ENCODE measurements at places on chromosomes 3 and 15. TPM values are rescaled to one million over a fixed set of nuclear protein-coding genes. Genes with fewer than 3 reads are reported as not detected.
A peak's percentile ranks its signal among the peaks of the same experiment; 100 is the strongest.

DNA sequence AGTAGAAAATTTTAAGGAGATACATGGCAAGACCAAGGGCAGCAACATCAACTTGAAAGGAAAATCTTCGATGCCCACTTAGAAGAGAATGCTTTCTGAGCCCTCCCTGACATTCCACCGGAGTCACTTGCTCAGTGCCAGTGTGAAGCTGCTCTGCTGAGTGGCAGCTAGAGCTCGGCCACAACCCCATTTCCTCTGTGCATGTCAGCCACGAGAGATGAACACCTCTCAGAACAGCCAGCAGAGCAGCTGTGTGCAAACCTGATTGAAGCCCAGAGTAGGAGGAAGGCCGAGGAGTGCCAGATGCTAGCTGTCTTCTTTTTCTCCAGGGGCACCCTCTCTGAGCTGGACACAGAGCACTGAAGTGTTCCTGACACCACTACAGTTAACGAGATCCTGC is 12.2 kb downstream of the TARS3 start:
- no peak overlapping the region for H3K4me3 ChIP-seq
- H3K4me1 ChIP-seq, result no peaks in the 10 kb centered on the region
- H3K27ac ChIP-seq, result no peak overlapping the region
- no peaks in the 10 kb centered on the region for H3K36me3 ChIP-seq

The SLITRK3 gene
- 0.06 TPM for total RNA-seq

The LMAN1L gene
- 4.3 TPM for total RNA-seq

DNA sequence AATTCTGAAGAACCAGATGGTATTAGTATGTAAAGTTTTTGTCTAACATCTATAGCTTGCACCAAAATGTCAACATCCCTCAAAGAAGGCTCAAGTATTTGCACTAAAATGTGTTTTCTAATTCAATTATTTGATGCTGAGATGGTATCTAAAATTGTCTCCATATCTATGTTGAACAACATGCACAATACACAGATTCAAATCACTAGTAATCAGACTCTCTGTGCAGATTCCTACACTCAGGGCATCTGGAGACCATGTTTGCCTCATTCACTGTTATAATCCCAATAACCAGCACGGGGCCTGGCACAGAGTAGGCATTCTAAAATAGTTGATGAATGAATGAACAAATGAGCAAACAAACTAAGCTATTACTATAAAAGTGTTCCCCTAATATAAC is 2.6 kb downstream of the FILIP1L start:
- H3K27ac ChIP-seq, result no peak overlapping the region
- no peaks in the 10 kb centered on the region for H3K36me3 ChIP-seq
- no peak for DNase-seq
- H3K4me1 ChIP-seq, result peaks cover 11% of the 10 kb centered on the region

GRCh38 chr3:143551761-143552160 is 296.5 kb downstream of the SLC9A9 start:
- H3K27me3 ChIP-seq, result no peaks in the 10 kb centered on the region
- H3K4me1 ChIP-seq, result no peaks in the 10 kb centered on the region
- no peaks in the 10 kb centered on the region for H3K36me3 ChIP-seq
- no peak overlapping the region for H3K27ac ChIP-seq
- no peak for DNase-seq
- H3K4me3 ChIP-seq, result no peak overlapping the region

DNA sequence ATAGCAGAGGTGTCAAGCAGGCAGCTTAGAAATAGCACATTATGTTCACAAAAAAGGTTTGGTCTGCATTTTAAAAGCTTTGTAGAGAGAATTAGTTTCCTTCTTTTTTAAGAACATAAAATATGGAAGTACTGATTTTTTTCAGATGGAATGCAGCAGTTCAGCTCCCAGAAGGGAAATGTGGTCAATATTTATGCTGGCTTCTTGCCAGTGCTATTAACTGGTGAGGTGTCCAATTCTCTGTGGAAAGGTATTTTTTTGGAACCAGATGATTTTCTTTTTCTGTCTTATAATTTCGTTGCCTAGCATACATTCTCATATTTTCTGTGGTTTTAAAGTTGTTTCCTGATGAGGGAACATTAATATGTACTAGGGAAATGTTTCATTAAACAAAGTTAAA is 211.4 kb upstream of the ZNF385D start:
- no peaks in the 10 kb centered on the region for H3K36me3 ChIP-seq
- H3K4me1 ChIP-seq, result no peaks in the 10 kb centered on the region
- H3K27ac ChIP-seq, result no peak overlapping the region

The SPPL2A gene
- total RNA-seq, result 70.9 TPM

GRCh38 chr3:129530251-129530791 is 1.9 kb downstream of the RHO start:
- no peak overlapping the region for H3K4me3 ChIP-seq
- no peaks in the 10 kb centered on the region for H3K36me3 ChIP-seq
- no peak for DNase-seq
- H3K4me1 ChIP-seq, result no peaks in the 10 kb centered on the region
- H3K27me3 ChIP-seq, result no peaks in the 10 kb centered on the region

DNA sequence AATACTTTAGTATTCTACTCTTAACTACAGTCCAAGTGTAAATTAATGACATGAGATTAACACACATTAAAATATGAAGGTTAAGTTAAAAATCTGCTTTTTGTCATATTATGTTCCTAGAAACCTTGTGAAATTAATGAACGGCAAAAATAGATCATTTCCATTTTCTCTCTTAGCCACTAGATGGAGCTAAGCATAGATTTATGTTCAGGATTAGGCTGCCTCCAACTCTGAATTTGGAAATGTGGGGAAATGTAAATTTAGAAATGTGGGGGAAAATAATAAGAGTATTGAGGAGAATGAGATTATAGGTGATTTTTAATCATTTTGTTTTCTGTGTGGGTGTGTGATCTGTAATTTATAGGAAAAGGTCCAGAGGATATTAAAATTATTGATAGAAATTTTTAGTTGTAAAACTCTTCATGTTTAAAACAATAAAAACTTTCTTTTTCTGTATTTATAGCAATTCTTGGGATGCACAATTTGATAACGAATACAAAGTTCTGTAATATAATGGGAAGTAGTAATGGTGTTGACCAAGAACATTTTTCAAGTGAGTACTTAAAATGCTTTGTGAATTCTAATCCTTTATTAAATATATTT is 59.2 kb downstream of the TMOD3 start:
- H3K27ac ChIP-seq, result no peak overlapping the region
- H3K36me3 ChIP-seq, result no peaks in the 10 kb centered on the region
- DNase-seq, result no peak
- H3K4me3 ChIP-seq, result no peak overlapping the region
- no peaks in the 10 kb centered on the region for H3K27me3 ChIP-seq

GRCh38 chr3:23928524-23928923 is 11.6 kb downstream of the RPL15 start:
- no peaks in the 10 kb centered on the region for H3K27me3 ChIP-seq
- no peak overlapping the region for H3K4me3 ChIP-seq
- no peak overlapping the region for H3K27ac ChIP-seq
- DNase-seq, result no peak
- H3K36me3 ChIP-seq, result no peaks in the 10 kb centered on the region

DNA sequence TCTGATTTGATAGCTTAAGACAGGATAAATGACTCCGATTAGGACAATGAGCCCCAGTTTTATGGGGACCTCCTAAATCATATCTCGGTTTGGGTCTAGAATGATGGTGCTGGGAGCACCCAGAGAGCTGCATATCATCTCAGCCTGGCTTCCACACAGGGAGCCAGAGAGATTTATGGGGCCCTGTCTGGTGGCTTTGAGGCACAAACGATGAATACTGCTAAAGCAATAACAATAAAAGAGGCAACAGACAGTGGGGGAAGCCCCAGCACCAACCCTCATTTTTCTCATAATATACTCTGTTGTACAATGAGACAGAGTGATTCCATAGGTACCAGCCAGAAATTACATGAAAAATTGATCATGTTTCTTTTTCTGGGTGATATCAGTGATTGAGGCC is 889.0 kb upstream of the CFAP20DC start:
- H3K4me1 ChIP-seq, result no peaks in the 10 kb centered on the region
- DNase-seq, result no peak
- H3K27ac ChIP-seq, result no peak overlapping the region
- H3K36me3 ChIP-seq, result no peaks in the 10 kb centered on the region
- no peaks in the 10 kb centered on the region for H3K27me3 ChIP-seq

DNA sequence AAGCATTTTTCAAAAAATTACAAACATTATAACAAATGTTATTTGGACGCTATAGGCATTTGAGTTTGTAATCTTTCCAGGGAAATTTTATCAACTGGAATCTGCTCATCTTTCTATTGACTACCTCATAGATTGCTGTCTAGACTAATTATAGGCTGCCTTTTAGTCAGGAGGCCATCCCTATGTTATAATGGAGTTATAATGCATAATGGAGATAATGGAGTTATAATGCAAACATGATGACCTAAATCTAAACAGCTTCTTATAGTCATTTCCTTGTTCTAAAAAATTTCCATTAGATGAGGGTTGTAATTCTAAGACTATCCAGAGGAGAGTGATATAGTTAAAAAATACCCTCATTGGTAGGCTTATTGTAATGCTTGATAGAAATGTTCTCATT is 226.4 kb downstream of the SI start:
- H3K4me1 ChIP-seq, result no peaks in the 10 kb centered on the region
- H3K27ac ChIP-seq, result no peak overlapping the region
- DNase-seq, result no peak
- H3K4me3 ChIP-seq, result no peak overlapping the region
- no peaks in the 10 kb centered on the region for H3K27me3 ChIP-seq

The MESP1 gene
- 2.5 TPM for total RNA-seq

The COL6A5 gene
- total RNA-seq, result 2.0 TPM

- no peak for DNase-seq
- no peak overlapping the region for H3K27ac ChIP-seq
- H3K36me3 ChIP-seq, result no peaks in the 10 kb centered on the region
- H3K4me1 ChIP-seq, result no peaks in the 10 kb centered on the region
These were observed 306.2 kb downstream of the NLGN1 start for GRCh38 chr3:173703771-173704170.

DNA sequence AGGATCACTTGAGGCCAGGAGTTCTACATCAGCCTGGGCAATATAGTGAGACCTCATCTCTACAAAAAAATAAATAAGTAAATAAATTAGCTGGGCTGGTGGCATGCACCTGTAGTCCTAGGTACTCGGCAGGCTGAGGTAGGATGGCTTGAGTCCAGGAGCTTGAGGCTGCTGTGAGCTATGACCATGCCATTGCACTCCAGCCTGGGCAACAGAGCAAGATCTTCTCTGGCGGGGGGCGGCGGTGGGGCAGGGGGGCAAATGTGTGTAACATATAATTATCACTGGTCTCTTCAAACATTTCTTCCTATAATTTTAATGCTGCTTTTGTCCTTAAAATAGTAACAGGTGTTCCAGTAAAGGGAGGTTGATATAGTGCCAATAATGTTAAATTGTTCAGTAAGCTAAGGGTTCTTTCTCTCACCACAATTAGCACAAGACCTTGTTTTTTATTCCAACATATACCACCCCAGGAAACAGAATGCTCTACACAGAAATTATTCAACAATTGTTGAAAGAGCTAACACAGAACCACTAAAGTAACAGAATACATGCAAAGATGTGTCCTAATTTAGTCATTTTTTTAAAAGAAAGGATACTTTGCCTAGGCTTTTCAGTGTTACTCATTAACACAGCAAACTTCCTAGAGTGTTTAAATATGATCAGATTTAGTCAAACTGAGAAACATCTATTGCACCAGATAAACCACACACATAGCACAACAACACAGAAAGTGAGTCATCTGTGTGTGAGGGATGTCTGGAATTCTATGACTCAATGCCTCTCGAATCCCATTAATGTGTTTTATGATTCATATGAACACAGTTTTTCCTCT is 29.1 kb downstream of the ANKRD28 start:
- no peak overlapping the region for H3K27ac ChIP-seq
- H3K4me3 ChIP-seq, result no peak overlapping the region
- DNase-seq, result no peak
- H3K36me3 ChIP-seq, result no peaks in the 10 kb centered on the region
- H3K27me3 ChIP-seq, result no peaks in the 10 kb centered on the region

DNA sequence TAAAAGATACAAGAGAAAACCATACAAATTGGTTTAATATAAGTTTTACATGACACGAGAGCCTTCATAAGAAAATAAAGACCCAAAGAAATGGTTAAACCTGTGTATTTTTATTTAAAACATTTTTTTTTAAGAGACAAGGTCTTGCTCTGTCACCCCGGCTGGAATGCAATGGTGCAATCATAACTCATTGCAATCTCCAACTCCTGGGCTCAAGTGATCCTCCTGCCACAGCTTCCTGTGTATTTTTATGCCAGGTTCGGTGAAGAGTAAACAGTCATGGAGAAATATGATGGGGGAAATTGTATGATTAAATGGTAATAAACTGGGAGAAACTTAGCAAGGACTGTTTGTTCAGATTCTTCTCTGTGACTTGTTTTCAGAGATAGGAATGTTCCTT is 441.0 kb downstream of the TUSC7 start:
- H3K27me3 ChIP-seq, result no peaks in the 10 kb centered on the region
- H3K4me1 ChIP-seq, result no peaks in the 10 kb centered on the region
- H3K27ac ChIP-seq, result peak overlapping the region; percentile 18
- H3K36me3 ChIP-seq, result no peaks in the 10 kb centered on the region

DNA sequence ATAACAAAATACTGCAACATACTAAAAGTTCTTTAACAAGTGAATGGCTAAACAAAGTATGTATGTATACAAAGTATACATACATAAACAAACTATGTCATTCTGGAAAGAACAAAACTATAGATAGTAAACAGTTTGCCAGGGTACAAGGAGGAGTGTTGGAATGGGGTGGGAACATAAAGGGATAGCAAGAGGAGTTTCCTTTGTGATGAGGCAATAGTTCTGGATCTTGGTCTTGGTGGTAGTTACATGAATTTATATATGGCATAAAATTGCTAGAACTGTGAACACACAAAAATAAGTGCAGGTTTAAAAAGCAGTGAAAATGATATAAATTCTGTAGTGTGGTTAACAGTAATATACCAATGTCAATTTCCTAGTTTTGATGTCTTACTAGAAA is 22.0 kb downstream of the ZNF148 start:
- DNase-seq, result no peak
- H3K4me3 ChIP-seq, result no peak overlapping the region
- peaks cover 21% of the 10 kb centered on the region for H3K4me1 ChIP-seq
- H3K27ac ChIP-seq, result no peak overlapping the region

GRCh38 chr3:183868796-183869195 is 15.9 kb downstream of the PARL start:
- no peak overlapping the region for H3K4me3 ChIP-seq
- H3K36me3 ChIP-seq, result no peaks in the 10 kb centered on the region
- no peaks in the 10 kb centered on the region for H3K27me3 ChIP-seq

- DNase-seq, result no peak
- H3K4me3 ChIP-seq, result no peak overlapping the region
- no peaks in the 10 kb centered on the region for H3K36me3 ChIP-seq
- no peaks in the 10 kb centered on the region for H3K27me3 ChIP-seq
These were observed 77.5 kb upstream of the CADM2 start for GRCh38 chr3:84881288-84881687.

GRCh38 chr15:57551715-57552677 is 39.7 kb upstream of the MYZAP start:
- H3K36me3 ChIP-seq, result no peaks in the 10 kb centered on the region
- peaks cover 8% of the 10 kb centered on the region for H3K4me1 ChIP-seq
- H3K27me3 ChIP-seq, result no peaks in the 10 kb centered on the region
- no peak for DNase-seq
- no peak overlapping the region for H3K27ac ChIP-seq

- peaks cover 3% of the 10 kb centered on the region for H3K4me1 ChIP-seq
- H3K36me3 ChIP-seq, result no peaks in the 10 kb centered on the region
- H3K4me3 ChIP-seq, result no peak overlapping the region
- H3K27ac ChIP-seq, result no peak overlapping the region
- DNase-seq, result no peak
These were observed 45.2 kb downstream of the GRIP2 start for GRCh38 chr3:14494973-14495300.

All from testis (tissue), 5 donors.